ENCODE measurements at places on chromosomes 12 and 14.

DNA sequence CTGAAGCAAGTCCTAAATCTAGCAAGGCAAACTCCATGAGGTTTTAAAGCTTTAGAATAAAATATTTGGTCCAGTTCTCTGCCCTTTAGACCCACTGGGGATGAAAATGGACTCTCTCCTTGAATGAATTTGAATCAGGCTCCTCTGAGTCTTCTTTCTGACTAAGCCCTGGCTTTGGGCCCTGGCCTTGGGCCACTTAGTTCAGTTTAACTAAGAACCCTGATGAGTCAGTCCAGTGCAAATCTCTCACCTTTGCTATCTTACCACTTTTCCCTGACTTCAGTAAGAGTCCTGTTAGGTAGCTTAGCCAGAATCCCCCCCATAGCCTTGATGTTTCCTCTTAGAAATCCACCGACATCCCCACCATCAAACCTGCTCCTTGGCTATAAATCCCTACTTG, 427.5 kb downstream of the SNAPC1 start:
- DNase-seq: no peak

DNA sequence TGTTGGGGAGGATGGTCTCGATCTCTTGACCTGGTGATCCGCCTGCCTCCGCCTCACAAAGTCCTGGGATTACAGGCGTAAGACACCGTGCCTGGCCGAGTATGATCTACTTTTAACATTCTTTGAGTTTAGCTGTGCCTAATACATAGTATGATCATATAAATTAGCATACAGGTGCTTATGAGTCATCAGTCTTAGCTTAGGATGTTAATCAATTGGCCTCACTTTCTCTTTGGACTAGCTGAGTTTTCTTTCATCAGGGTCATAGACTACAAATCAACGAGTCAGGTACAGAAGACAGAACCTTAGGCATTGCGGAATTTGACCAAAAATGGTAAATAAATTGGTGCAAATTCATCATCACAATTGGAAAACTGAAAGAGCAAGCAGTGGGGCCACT, 2.2 kb downstream of the SLC25A21 start:
- DNase-seq: no peak

DNA sequence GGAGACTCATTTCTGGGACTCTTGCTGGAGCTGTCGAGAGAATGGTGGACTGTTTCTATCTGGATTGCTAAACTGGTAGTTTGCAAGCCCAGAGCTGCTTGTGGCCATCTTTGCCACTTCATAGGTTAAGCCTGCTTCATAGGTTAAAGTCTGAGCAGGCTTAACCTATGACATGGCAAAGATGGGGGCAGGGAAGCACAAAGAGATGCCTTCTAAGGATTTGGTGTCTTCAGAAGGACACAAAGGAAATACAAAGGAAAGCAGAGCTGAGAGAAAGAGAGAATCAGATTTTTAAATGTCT, 78.4 kb upstream of the MAX start:
- no peak for DNase-seq

- no peak for DNase-seq
Observed at GRCh38 chr12:49622501-49623141, 740 bp upstream of the PRPF40B start.

DNA sequence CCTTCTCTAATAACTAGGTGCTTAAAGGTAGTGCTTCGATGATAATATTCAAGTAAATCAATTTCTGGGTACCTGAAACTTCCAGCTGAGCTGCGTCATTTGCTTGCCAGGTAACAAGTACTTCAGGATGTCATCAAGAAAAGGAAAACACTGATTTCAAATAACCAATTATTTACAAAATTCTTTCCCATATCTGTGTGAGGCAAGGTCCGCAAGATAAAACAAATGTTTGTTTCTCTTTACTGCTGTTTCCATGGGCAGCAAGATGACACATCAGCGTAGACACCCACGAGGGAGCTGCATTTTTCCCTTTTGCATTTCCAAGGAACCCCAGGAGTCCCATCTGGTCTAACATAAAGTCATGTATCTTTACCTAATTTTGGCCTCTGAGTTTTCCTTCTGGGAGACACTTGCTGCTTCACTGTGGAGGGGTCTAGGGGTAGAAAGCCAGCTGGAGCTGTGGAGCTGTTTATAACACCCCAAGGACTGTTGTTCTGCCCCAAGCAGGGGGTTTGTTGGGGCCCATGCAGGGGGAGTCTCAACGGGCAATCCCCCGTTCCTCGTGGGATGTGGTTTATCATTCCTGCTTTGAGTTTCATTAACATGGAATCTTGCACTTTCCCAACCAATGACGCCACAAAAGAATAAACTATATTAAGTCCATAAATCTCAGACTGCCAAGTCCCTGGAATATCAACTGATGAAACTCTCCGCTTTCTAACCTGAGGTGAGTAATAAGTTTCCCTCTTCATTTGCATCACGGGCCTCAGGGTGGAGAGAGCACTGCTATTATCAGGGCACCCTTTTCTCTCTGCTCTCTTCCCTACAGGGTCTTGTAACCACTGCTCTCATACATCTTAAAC, 112.8 kb upstream of the PELI2 start:
- peak; percentile 11 for DNase-seq

- peak; percentile 30 for DNase-seq
Observed at GRCh38 chr12:9721394-9722092, 11.4 kb downstream of the CLECL1 start.
